ENCODE measurements at places on chromosomes 6 and 20.

- DNase-seq = no peak
These were observed 53.6 kb upstream of the LRRC1 start for GRCh38 chr6:53741034-53741823.

GRCh38 chr20:18926965-18927364 lies 113.4 kb downstream of the SCP2D1 start:
- no peak for DNase-seq

DNA sequence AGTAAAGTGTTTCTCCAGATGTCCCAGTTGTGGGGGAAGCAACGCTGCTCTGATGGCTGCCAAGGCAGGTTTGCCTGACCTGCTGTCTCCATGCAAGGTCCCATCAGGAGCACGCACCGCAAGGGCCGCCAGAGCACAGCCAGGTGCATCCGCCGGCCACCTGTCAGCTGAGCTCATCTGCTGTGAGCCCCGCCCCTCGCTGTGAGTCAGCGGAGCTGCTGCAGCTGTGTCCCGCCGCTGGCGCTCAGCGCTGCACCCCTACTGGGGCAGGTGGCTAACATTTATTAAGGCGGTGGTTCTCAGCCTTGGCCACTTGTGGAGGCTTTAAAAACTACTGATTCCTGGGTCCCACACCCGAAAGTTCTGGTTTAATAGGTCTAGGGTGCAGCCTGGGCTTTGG lies 225.7 kb downstream of the UST start:
- peak; percentile 94 for DNase-seq

DNA sequence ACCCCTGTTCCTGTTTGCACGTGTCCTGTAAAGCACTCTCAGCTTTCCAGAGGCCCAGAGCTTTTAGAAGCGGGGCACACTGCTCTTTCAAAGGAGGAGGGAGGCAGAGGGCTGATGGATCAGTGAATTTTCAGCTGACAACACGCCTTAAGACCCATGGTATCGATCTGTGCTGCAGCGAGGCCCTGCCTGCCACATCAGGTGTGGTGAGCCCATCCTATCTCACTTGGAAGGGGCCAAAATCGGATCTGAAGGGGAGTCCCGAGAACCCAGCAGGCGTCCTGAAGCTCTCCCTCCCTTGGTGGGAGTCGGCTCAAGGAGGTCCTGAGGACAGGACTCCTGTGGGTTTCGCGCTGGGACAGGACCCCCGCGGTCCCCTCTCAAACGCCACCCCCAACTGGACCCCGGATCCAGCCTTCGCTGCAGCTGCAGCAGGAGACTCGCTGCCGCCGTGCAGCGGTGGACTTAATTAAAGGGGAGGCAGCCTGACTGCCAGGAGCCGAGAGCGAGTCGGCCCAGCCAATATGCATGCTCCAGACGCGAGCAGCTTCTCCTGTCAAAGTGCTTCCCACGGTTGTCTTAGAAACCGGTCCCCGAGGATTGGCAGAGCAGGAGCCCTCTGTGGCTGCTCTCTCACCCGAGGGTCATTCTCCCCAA lies 580.0 kb upstream of the ZNF337 start:
- DNase-seq = peak; percentile 77

GRCh38 chr20:703006-703405 lies 27.4 kb upstream of the SCRT2 start:
- DNase-seq = no peak

- no peak for DNase-seq
These were observed 409.9 kb upstream of the MARCKS start for GRCh38 chr6:113447088-113447831.

DNA sequence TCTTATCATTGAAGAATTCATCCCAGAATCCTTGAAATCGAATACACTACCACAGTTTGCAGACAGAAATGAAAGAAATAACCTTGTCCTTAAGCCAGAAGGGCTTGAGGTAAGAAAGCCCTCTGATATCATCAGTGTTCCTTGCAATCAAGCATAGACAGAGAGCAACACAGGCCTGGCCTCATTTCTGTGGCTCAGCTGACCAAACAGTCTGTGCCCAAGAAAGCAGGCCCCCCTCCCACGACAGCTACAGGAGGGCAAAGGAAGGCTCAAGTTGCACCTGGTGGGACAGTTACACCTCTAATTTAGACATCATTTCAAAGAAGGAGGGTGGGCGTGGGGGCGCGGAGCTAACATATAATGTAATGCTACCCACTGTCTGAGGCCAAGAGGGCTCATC lies 21.6 kb downstream of the KIF16B start:
- no peak for DNase-seq

Data from NCI-H2171 treated with DMSO at 0.1 percent for 48 hours (cell line).